Suprapubic skin (tissue), 4 donors: ENCODE measurements at places on chromosomes 1 and 21. TPM values are rescaled to one million over a fixed set of nuclear protein-coding genes. Genes with fewer than 3 reads are reported as not detected.

The GCSAML gene
- not detected for total RNA-seq

The NPHS2 gene
- not detected for total RNA-seq

The SERTAD4 gene
- total RNA-seq: 18.5 TPM

DNA sequence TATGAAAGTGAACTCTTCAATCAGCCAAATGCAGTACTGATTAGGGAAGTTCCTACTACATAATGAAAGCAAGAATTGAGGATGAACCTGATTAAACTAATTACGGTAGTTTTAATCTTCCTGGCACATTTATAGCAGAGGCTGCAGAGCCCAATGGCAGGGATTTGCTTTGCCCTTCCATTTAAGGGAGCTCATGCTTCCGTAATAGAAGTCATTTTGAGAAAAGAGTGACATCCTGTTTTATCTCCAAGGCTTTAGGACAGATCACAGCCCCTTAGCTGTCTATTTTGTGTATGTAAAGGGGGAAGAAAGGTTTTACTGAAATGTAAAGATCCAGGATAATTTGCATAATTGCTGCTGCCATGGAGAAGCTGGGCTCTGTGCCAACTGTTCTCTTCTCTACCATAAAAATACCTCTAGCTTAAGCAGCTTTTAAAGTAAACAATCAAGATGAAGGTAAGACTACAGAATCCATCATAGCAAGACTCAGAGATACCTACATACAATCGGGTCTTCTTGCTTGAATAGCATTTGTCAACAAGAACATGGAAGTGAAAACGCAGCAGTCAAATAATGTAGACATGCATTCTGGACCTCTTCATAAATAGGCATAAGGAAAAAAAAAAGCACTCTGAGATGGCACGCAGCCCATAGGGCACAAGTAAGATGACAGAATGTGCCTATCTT is 62.5 kb downstream of the ASH1L start:
- H3K36me3 ChIP-seq: no peaks in the 10 kb centered on the region
- DNase-seq: no peak

DNA sequence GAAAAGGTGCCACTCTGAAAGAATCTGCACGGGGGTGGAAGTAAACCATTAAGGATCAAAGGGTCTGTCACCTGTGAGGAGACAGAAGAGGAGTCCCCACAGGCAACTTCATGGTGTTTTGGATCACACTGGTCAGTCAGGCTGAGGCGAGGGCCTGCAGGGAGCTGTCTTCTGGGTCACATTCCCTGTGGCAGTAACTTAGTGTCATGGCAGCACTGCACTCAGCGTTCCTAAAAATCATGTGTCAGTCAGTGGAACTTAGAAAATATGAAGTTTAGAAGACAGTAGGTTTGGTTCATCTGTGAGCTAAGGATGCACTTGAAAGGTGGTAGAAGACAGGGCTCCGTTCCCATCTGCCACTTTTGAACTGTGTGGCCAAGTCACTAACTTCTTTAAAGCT is 43.5 kb upstream of the CD101 start:
- H3K27ac ChIP-seq: no peak overlapping the region
- no peak for DNase-seq
- peaks cover 25% of the 10 kb centered on the region for H3K36me3 ChIP-seq
- H3K4me3 ChIP-seq: no peak overlapping the region
- H3K27me3 ChIP-seq: no peaks in the 10 kb centered on the region

- no peaks in the 10 kb centered on the region for H3K36me3 ChIP-seq
- no peak for DNase-seq
- no peak overlapping the region for H3K27ac ChIP-seq
- H3K4me3 ChIP-seq: no peak overlapping the region
- peaks cover 3% of the 10 kb centered on the region for H3K27me3 ChIP-seq
Observed at GRCh38 chr1:41830726-41831125, 88.0 kb downstream of the HIVEP3 start.

DNA sequence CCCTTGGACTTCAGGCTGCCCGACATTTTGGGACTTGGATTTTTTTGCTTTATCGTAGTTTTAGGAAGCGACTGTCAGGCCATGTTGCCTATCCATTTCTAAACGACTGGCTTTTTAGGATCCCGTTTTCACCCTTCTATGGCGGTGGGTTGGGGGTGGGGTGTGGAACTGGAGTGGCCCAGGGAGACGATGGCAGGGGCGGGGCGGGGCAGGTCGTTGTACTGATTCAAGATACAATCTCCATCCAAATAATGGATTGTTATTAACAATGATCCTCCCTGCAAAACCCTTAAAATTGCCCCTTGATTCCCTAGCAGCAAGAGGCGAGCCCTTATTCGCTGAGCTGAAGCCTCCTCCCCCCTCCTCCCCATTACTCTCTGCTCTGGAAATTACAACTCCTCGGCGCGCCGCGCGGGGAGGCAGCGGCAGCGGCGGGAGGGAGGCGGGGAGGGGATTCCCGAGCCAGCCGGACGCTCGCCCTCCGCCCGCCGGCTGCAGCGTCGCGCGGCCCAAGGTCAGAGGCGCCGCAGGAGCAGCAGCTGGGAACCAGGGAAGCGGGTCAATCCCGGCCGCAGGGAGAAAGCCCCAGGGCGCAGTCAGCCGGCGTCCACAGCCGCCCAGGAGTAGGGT is at the start of gene TRIM67:
Gene TRIM67 (plus strand): TSS at position 392 of the 630 bp plus-strand sequence. CDS start 912 bp downstream, outside the sequence.
- H3K27me3 ChIP-seq: peaks cover 79% of the 10 kb centered on the region
- peak within 1 kb of the TSS; percentile 46 for H3K4me3 ChIP-seq
- H3K4me1 ChIP-seq: peaks cover 30% of the 10 kb centered on the region
- H3K36me3 ChIP-seq: no peaks in the 10 kb centered on the region
- no peak within 1 kb of the TSS for H3K27ac ChIP-seq

GRCh38 chr1:234229581-234230387 is 143.5 kb upstream of the COA6 start:
- H3K27me3 ChIP-seq: peaks cover 7% of the 10 kb centered on the region
- no peak overlapping the region for H3K4me3 ChIP-seq
- no peaks in the 10 kb centered on the region for H3K4me1 ChIP-seq
- H3K27ac ChIP-seq: no peak overlapping the region

GRCh38 chr1:39707506-39707905 is 16.3 kb upstream of the HPCAL4 start:
- H3K4me1 ChIP-seq: no peaks in the 10 kb centered on the region
- no peak overlapping the region for H3K4me3 ChIP-seq
- H3K36me3 ChIP-seq: no peaks in the 10 kb centered on the region
- peaks cover 8% of the 10 kb centered on the region for H3K27me3 ChIP-seq

DNA sequence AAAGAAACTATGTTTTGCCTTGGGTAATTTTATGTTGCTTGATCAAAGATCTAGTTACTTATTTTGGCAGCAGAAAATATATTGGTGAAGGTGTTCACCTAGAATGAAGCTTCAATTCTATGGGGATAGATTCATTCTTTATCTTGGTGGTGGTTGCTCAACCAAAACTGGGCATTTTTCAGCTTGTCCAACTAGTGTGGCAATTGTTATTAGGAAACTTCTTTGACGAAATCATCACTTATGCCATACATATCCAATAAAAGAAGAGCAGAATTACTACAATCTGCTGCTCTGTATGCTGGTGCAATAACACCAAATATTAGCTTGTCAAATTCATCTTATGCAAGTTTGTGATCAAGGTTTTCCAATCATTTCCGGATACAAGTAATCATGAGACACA is 26.8 kb upstream of the TMPRSS15 start:
- no peak overlapping the region for H3K27ac ChIP-seq
- H3K4me1 ChIP-seq: no peaks in the 10 kb centered on the region
- no peaks in the 10 kb centered on the region for H3K27me3 ChIP-seq
- no peak overlapping the region for H3K4me3 ChIP-seq
- no peaks in the 10 kb centered on the region for H3K36me3 ChIP-seq
- no peak for DNase-seq

DNA sequence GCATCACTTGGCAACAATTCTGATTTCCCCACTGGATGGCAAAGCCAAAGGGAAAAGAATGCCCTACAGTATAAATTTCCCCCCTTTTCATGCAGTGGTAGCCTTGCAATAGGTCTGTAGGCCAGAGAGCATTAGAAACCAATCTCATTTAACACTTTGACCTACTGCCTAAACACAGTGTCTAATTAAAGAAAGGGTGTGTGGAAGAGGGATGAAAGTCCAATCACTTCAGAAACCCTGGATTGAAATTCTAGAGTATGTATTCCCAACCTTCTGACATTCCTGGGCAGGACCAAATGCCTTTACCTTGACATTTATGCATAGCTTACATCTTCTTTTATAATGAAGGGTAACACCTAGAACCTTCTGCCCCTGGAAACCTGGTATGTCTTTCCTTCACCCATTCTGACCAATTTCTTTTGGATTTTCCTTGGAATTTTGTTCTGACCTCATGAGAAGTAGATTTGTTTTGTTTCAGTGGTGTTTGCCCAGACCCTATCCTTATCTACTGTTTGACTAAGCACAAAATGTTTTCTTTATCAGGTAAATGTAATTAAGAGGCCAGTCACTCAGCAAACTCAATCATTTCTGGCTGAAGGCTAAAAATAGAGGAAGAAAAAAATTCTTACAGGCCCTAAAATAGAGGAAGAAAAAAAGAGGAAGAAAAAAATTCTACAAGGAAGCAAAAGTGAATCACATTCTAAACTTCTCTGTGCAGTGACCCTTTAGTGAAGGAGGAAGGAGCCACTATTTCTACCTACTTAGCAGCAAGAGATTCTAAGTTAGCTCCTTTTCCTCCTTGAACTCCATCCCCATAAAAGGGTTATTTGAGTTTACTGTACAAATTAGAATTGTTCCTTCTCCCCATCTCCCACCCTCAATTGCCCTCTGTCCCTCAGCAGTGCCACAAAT is 129.5 kb upstream of the DSCAM start:
- H3K4me1 ChIP-seq: no peaks in the 10 kb centered on the region
- DNase-seq: no peak
- H3K4me3 ChIP-seq: no peak overlapping the region
- no peaks in the 10 kb centered on the region for H3K36me3 ChIP-seq

DNA sequence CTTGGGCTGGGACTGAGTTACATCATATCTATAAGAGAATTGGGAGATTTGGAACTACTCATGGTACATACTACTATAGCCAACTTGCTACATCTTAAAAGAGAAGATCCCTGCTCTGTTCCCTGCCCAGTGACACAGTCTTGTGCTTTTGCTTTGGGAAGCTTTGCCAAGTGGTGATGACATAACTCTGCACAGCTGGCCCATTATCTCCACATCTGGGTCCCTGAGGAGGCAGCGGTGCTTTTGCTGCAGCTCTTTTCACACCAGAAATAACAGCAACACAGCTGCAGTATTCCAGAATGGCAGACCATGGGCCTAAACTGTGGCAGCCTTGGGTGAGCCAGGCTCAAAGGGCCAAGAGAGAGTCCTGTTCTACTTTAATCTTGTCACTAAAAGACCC is 296.0 kb downstream of the HHAT start:
- H3K4me3 ChIP-seq: no peak overlapping the region
- H3K27me3 ChIP-seq: no peaks in the 10 kb centered on the region
- no peak for DNase-seq

DNA sequence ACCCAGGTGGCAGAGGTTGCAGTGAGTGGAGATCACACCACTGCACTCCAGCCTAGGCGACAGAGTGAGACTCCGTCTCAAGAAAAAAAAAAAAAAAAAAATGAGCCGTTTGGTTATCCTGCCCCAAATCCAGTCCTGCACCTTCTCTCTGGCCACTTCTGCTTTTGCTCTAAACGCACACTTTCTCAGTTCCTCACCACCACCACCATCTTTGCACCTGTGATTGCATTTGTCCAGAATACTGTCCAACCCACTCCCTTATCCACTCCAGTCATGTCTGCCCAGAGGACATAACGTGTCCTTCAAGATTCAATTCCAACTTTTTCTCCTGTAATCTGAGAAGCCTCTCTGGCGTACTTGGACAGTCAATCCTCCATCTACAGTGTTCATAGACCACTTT is 2.2 kb upstream of the NEK2 start:
- no peak overlapping the region for H3K4me3 ChIP-seq
- H3K27me3 ChIP-seq: no peaks in the 10 kb centered on the region
- DNase-seq: no peak
- H3K27ac ChIP-seq: no peak overlapping the region
- peaks cover 12% of the 10 kb centered on the region for H3K4me1 ChIP-seq

DNA sequence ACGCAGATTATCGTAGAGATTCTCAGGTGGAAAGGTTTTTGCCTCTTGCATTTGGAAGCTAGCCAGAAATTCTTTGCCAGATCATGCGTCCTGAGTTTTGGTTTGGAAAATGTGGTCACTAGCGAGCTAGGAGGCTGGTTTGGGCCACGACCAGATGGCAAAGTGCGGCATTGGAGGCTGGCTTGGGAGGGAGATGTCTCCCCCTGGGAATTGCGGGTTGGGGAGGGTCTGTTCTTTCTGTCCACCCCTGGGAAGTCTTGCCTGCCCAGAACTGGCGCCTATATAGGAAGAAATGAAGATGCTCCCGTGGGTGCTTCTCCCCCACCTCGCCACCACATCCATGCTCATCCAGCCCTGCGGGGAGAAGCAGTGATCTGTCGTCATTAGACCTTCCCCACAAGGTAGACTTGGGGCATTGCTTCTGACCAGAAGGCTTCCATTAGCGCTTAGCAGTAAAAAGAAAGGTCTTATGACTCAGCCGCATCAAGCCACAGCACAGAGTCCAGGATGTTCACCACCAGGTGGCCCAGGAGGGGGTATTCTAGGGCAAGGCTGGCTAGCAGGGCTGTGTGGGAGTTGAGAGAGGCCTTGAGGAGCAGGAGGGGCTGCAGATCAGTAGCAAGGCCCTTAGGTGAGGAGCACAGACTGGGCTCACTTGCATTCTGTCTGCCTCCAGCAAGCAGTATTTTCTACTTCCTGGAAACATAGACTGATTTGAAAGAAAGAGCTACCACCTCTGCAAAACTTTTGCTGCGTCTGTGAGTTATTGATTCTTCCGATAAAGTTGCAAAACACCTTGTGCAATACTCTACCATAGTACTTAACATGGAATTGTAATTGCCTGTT is 1.5 kb upstream of the PTP4A2 start:
- peak overlapping the region; percentile 97 for H3K27ac ChIP-seq
- no peak overlapping the region for H3K4me3 ChIP-seq
- H3K4me1 ChIP-seq: peaks cover 60% of the 10 kb centered on the region
- no peaks in the 10 kb centered on the region for H3K36me3 ChIP-seq
- no peak for DNase-seq

DNA sequence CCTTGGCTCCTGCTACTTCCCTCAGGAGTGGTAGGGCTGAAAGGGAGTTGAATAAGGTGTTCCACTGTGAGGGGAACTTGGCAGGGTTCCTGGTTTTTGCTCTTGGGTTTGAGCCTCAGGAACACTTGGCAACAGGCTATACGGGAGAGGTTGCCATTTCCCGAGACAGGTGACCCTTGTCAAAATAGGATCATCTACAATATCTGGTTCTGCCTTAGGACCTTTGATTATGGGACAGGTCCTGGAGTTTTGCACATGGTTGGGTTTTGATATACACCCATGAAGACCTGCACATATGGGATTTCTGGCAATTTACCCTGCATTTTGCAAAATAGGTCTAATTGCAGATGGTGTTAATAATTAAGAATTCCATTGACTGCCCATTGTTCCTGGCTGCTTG is 31.1 kb downstream of the YY1AP1 start:
- no peak overlapping the region for H3K27ac ChIP-seq
- H3K4me3 ChIP-seq: no peak overlapping the region
- no peaks in the 10 kb centered on the region for H3K27me3 ChIP-seq

- H3K36me3 ChIP-seq: peaks cover 62% of the 10 kb centered on the region
- no peak overlapping the region for H3K4me3 ChIP-seq
- peaks cover 16% of the 10 kb centered on the region for H3K4me1 ChIP-seq
- no peaks in the 10 kb centered on the region for H3K27me3 ChIP-seq
- DNase-seq: no peak
Observed at GRCh38 chr1:36458910-36459309, 5.3 kb downstream of the MRPS15 start.

- H3K36me3 ChIP-seq: no peaks in the 10 kb centered on the region
- H3K4me3 ChIP-seq: no peak overlapping the region
- DNase-seq: no peak
- H3K27ac ChIP-seq: no peak overlapping the region
Observed at GRCh38 chr1:209072481-209072880, 511.0 kb upstream of the CAMK1G start.
